Astrocyte (in vitro differentiated cells and primary cell): ENCODE measurements at places on chromosomes 7 and 10. TPM values are rescaled to one million over a fixed set of nuclear protein-coding genes. Genes with fewer than 3 reads are reported as not detected.

GRCh38 chr10:33421789-33422462, 87.5 kb upstream of the NRP1 start:
- DNase-seq = peak; percentile 96

GRCh38 chr7:148701414-148701813, 2.7 kb downstream of the CUL1 start:
- no peak for DNase-seq

- DNase-seq = peak; percentile 18
Observed at GRCh38 chr7:113289140-113289740, 170.9 kb upstream of the SMIM30 start.

DNA sequence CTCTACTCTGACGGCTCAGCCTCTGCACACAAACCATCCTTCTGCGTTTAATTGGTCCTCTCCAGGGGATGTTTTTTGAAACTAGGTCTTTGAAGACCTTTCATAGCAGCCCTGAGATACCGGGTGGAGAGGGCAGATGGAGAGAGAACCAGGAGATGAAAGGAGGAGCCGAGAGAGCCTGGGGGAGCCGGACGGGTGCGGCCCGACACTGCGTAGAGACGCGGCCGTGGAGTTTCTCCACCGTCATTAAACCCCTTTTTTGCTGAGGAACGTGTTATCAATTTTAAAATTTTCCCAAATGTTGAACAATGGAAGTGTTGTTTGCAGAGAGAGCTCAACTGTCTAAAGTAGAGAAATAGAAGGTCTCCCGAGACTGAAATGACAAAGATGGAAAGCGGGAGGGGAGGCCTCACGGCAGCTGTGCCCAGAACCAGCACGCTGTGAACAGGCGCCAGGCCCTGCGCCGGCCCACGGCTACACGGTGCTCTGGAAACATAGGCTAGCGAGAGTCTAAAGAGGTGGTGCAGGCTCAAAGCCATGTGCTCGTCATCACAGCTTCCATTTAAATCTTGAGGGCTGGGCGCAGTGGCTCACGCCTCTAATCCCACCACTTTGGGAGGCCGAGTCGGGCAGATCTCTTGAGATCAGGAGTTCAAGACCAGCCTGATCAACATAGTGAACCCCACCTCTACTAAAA, 307.0 kb downstream of the PTPRN2 start:
- no peak for DNase-seq

GRCh38 chr10:70328967-70329366, 45.2 kb upstream of the NPFFR1 start:
- DNase-seq = peak; percentile 13

GRCh38 chr7:11170863-11171568, 197.3 kb downstream of the PHF14 start:
- DNase-seq = no peak

DNA sequence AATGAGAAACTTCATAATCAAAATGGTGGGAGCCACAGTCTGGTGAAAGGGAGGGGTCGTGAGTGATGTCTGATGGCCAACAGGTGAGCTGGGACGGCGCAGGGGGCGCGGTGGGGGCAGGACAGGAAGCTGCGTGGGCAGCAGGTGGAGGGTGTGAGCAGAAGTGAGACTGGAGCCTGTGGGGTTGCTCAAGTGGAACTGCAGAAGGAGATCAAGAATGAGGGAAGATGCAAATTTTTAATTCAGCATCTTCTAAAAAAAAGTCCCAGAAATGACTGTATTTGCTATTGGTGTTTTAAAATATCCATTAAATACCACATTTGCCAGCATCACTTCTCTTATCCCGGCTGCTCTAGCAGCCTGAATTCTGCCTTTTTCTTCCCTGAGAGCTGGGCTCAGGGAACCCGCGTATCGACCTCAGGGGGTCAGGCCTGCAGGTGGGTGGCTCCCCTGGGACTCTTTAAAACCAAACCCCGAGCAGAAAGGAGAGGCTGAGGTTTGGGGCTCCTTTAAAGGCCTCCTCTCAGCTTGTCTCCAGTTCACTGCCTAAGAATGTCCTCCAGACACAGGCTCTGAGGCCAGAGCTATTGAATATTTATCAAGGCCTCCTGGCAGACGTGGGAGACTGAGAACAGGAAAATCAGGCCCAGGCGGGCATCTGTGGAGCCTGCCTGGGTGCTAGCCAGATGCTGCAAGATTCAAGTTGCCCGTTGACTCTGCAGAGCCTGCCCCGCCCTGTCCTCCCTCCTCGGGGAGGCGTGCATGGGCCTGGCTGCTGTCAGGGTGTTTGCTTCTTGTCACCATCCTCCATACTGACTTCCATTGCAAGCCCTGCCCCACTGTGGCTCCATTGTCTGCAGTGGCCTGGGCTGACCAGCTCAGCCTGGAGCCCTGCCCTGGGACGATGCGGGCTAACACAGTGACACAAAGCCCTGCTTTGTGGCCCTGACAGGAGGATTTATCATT, 53.9 kb downstream of the SYPL1 start:
- DNase-seq = no peak

- DNase-seq = no peak
Observed at GRCh38 chr7:8963722-8964121, 530.3 kb downstream of the NXPH1 start.

- no peak for DNase-seq
Observed at GRCh38 chr7:35723011-35723410, 28.1 kb upstream of the HERPUD2 start.

DNA sequence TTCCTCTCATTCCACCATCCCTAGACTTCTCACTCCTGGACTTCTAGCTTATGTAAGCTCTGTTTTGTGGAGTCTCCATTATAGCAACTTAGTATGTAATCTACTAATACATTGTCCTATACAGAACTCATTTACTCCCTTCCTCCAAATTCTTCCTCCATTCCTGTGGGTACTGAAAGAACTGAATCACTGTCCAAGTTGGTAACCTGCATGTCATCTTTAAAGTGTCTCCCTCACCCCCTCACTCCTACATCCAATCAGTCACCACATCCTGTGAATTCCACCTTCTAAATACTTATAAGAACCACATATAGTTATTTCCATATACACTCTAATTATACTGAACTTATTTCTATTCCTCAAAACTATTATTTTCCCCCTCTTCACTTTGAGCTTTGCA, 20.3 kb downstream of the AASS start:
- peak; percentile 34 for DNase-seq

GRCh38 chr7:82319674-82320118, 123.9 kb downstream of the CACNA2D1 start:
- peak; percentile 84 for DNase-seq

- no peak for DNase-seq
Observed at GRCh38 chr7:54249686-54250085, 292.5 kb upstream of the VSTM2A start.

DNA sequence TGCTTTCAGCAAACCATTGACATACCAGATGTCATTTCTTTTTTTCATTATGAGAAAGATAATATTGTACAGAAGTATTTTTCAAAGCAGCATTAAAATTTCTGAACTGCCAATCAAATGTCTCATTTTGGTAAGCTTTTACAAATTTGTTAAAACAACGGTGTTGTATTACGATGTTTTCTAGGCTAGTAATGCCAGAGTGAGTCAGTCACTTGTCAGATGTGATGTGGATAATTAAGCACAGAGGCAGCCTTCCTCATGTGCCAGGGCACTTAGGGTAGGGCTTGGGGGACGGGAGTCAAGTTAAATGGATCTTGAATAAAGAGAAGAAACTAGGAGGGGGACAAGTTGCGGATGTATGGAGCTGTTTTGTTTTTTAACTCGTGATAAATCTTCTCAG, 10.1 kb downstream of the PSTK start:
- DNase-seq = no peak

DNA sequence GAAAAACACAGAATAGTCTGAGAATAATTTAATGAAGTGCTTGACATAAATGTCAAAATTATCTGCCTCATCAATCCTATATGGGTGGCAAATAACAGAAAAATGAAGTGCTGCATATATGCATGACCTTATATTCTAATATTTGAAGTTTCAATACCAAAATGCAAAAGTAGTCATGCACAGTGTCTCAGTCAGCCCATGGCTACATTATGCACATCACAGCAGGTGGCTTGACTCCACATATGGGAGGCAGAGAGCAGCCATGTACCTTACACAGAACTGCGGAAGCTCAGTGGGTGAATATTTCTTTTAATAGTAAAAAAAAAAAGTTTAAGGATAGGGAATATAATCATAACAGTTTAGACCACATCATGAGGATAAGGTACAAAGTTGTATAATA, 17.4 kb upstream of the LIPN start:
- DNase-seq = no peak

GRCh38 chr7:22762866-22763265, 35.9 kb downstream of the IL6 start:
- no peak for DNase-seq

The SLC18A2 gene
- 0.07 TPM in 1 of 2 replicates, not detected in the other for total RNA-seq

The MYPN gene
- 0.11 and 0.14 TPM in 2 replicates for total RNA-seq

The KCNH2 gene
- total RNA-seq = 4.5 and 4.6 TPM in 2 replicates

The MRLN gene
- not detected in 2 replicates for total RNA-seq

The TFPI2 gene
- total RNA-seq = 66.2 and 74.8 TPM in 2 replicates

The TRIM50 gene
- not detected in 2 replicates for total RNA-seq

The PNLIP gene
- total RNA-seq = not detected in 2 replicates

The SPDYE11 gene
- not detected in 2 replicates for total RNA-seq

The CPA2 gene
- total RNA-seq = not detected in 2 replicates

The MINDY3 gene
- total RNA-seq = 28.4 and 29.6 TPM in 2 replicates
